CD4-positive, alpha-beta T cell treated with Interleukin-2 at 100 ng/mL for 4 hours (primary cell): ENCODE measurements at places on chromosomes 12 and 14.

DNA sequence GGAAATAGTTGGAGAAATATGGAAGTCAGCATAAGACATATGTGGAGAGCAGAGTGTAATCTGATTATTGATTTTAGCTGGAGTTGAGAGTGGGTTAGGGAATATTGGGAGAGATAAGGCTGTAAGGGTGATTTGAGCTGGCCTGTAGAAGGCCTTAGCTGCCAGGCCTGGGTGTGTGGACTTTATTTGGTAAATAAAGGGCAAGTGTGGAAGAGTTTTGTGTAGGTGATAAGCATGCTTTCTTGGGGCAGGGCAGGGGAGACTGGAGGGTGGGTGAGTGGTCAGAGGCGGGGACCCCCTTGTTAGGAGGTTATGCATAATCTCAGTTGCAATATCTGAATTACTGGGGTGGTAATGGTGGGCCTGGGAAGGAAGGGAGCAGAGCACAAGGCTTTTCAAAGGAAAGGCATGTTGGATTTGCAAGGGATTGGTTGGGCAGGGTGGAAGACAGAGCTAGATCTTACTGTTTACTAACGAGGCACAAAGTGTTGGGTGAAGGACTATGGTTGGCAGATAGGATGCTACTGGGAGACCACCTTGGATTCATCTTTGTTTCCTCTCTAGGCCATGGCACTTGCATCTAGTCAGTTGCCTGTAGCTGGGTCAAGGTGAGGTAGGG is 5.5 kb downstream of the KHNYN start:
- DNase-seq: no peak

GRCh38 chr14:50008974-50009373 is 107.4 kb downstream of the VCPKMT start:
- DNase-seq: no peak

GRCh38 chr12:130880411-130880885 is 8.6 kb downstream of the RAN start:
- DNase-seq: no peak

DNA sequence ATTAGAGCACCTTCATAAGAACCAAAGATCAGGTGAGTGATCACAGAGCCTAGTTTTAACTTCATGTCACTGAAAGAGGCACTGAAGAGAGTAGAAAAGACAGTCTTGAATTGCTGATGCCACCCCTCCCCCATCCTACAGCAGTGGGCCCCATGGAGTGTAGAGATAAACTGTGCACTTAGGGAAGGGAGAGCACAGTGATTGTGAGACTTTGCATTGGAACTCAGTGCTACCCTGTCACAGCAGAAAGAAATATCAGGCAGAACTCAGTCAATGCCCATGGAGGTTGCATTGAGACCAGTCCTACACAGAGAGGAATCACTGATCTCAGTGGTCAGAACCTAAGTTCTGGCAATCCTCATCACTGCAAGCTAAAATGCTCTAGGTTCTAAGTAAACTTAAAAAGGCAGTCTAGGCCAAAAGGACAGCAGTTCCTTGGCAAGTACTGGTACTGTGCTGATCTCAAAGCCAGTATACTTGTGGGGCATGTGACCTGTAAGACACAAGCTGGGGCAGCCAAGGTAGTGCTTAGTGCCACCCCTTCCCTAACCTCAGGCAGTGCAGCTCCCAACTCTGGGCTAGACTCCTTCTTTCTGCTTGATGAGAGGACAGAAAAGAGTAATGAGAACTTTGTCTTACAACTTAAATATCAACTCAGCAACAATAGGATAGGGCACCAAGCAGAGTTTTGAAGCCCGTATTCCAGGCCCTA is 94.1 kb downstream of the FSCB start:
- no peak for DNase-seq

DNA sequence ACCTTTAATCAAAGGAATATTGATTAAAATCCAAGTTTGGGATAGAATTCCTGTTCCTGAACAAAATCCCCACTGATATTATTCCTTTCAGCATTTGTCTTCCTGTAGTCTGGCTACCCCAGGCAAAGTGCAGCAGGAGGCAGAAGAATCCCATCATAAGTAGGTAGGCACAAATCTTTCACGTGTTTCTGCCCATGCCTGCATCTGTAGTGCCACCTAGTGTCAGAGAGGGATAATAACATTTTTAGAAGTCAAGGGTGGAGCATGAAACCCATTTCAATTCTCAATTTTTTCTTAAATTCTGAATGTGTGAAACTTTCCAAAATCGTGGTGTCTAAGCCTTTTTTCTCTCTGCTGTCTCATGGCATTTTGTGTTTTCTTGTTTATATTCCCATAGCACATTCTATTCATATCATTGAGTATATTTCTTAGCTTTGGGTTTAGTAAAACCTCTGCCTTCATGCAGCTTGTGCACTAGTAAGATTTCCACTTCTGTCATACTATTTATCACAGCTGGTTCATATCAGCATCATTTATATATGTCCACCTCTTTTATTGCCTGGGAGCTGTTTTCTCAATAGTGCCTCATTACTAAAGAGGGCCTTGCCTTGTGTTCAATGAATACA is 47.8 kb upstream of the RERG start:
- peak; percentile 54 for DNase-seq

DNA sequence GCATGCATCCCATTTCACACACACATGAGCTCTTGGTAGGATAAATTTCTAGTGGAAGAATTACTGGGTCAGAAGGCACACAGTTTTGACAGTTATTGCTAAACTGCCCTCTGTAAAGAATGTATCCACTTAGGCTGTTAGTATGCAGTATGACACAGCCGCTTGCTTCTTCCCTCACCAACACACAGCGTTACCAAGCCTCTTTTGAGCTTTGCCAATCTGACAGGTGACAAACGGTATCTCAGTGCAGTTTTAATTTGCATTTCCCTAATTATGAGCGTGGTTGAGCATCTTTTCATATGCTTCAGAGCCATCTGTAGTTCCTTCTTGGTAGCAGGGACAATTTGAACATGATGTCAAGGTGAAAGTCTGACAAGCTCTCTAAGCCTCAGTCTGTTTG is 42.9 kb downstream of the HRK start:
- no peak for DNase-seq

GRCh38 chr14:58823312-58823711 is 185.6 kb downstream of the DACT1 start:
- DNase-seq: no peak

GRCh38 chr12:7090222-7090998 is 1.8 kb downstream of the C1R start:
- DNase-seq: no peak

DNA sequence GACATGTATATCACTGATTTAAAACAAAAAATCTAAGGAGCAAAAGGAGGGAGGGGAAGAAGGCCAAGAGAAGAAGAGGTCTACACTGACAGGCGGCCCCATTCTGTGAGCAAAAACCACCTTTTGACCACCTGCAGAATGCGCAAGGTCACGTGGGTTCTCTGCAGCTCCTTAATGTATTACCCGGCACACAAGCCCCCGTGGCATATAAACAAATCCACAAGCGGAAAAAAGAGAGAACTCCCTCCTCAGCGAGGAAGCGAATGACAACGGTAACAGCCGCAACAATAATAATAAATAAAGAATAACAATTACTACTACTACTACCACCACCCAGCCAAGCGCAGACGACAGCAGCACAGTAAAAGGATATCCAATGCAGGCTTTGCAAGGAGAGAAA is 1.3 kb downstream of the KSR2 start:
- DNase-seq: no peak

DNA sequence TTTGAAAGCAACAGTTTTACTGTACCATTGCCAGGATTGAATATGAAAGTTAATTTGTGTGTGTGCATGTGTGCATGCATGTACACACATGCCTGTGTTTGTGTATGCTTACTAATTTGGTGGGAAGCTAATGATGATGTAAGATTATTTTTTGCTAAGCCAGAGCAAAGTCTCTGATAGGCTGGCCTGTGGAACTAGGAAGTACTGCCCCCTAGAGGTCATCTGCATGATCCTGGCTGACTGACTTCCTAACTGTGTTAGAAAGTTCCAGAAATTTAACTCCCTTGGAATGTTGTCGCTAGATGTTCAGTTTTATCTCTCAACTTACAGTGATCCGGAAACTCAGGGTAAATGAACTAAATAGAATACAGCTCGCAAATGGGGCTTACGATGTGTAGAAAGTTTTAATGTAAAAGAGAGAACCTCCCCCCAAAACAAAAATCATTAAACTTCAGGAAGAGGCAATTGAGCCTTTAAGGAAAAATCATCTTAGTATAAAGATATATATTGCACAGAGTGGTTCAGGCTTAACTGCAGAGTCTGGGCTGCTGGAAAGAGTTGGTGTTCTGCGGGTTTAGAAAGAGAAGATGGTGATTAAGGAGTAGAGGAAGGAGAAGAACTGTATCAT is 34.3 kb upstream of the SLC38A1 start:
- peak; percentile 77 for DNase-seq

DNA sequence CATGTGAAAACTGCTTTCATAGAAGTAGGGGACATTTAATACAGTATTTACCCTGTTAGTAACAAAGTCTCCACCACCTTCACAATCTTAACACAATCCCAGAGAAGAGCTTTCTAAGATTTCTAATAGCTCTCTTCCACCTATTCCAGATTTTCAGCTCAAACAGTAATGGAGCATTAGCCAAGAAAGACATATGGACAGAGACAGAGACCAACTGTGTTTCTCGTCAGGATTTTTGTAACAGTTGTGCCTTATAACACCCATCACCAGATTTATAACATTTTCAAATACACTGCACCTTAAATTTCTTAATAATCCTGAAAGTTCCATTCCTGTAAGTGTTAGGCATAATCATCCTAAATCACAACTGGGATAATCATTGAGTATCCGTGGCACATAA is 321.2 kb upstream of the TMTC1 start:
- DNase-seq: no peak

DNA sequence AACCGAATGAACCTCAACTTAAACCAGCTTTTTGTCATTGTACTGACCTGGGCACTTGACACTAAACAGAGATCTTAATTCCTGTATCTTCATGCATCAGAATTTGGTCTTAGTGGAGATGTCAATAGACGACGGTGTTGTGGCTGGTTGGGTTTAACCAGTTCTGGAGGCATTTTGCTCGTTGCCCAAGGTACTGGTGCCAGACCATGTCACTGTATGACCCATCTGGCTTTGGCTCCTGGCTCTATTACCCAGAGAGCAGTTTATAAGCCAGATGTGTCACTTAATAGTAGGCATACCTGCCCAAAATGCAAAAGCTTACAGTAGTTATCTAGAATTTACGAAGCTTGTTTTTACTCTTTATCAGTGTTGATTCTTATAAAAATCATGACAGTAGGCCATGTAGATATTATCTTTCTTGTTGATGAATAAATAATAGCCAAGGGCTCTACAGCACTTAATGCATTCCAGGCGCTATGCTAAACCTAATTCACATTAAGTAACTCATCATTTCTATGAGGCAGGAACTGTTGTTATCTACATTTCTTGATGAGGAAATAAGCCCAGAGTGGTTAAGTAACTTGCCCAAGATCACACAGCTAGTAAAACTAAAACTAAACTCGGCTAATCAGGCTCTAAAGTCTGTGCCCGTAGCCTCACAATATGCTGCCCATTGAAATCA is 179.7 kb upstream of the HIF1A start:
- no peak for DNase-seq

GRCh38 chr14:99586054-99586760 is 17.8 kb downstream of the CCDC85C start:
- no peak for DNase-seq

- peak; percentile 39 for DNase-seq
Measured at GRCh38 chr14:22097586-22098292, 424.1 kb upstream of the OR4E1 start.

- DNase-seq: peak; percentile 56
Measured at GRCh38 chr12:120534703-120535655, 823 bp downstream of the RNF10 start.

DNA sequence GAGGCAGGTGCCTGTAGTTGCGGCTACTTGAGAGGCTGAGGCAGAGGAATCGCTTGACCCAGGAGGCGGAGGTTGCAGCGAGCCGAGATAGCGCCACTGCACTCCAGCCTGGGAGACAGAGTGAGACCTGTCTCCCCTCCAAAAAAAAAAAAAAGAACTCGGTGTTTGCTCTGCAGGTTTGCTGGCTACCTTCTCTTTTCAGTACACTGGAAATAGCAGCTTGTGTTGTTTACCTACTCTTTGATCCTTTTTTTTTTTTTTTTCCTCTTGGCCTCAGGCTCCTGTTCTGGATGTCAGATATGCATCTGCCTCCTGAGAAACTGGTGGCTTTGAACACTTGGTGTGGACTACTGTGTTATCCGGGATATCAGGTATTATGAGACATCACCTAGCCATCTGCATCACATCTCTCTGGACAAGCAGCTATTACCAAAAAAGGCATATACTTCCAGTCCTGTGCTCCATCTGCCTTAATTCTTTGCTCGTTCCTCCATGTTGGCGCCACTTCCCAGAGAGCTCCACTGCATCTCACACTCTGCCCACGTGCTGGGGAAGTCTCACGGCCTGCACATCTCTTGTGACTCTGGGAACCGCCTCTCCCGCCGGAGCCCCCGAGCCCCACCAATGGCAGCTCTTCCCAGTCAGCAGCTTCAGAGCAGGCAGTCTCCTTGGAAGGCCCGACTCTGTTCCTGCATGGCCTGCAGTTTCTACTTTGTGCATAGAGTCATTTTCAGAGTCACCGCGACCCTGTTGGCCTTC is 50.9 kb upstream of the TRAF3 start:
- no peak for DNase-seq
